ENCODE measurements at places on chromosomes 3 and 15.

DNA sequence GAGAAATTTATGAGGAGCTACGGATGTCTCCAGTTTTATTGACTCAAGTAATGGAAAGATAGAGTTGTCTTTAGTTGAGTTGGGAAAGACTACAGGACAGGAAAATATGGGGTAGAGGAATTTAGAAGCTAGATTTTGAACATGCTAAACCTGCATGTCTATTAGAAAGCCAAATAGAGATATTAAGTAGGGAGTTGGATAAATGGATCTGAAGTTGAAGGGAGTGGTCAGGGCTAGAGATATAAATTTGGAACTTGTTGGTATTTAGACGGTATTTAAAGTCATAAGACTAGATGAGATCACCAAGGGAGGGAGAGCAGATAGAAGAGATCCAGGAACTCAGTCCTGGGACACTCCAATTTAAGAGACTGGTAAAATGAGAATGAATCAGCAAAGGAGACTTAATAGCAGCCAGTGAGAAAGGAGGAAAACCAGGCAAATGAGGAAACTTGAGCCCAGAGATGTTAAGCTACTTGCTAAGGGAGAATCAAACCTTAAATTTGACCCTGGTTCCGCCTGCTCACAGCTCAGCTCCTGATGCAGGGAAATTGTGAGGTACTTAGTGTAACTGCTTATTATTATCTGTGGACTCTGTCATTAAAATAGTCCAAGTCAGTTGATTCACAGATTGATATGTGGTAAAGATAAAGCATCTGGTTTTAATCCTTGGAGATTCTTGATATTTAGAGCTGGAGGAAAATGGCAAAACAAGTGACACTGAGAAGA, 35.8 kb downstream of the ABI3BP start:
- no peak for DNase-seq

GRCh38 chr15:79431636-79432344, at the start of gene MINAR1:
Gene MINAR1 (plus strand): TSS chr15:79432336. CDS start chr15:79456148, 23,812 bp downstream.
- peak; percentile 40 for DNase-seq

DNA sequence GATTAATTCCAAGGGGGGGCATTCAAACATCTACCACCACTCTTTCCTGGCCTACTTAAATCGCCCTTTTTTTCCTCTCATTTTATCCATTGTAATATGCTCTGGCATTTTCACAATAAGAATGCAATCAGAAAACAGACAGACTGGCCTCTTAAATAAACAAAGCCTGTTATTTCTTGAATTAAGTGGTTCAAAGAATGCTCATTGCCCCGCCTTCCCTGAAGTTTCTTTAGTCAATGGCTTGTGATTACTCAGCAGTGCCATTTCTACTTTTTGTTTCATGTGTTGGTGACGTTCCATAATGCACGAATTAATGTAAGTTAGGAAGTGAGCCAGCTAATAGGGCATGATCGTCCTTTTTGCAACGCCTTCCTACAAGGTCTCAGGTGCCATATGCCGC, 68.0 kb downstream of the FBN1 start:
- no peak for DNase-seq

- no peak for DNase-seq
Observed at GRCh38 chr3:66394753-66395249, 106.0 kb downstream of the LRIG1 start.

DNA sequence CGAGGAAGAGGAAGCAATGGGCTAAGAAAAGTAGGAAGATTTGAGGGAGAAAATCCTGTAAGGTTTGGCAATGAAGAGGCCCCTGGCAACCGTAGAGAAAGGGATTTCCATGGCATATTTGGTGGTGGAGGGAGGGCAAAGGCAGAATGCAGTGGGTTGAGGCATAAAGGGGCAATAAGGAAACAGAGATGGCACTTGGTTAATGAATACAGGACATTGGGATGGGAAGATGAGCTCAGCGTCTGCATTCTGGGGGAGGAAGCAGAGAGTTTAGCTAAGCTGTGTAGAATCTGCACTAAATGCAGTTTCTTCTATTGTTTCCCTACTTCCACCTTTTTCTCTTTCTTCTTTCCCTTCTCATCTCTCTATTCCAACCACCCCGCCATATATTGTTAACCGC, 83.6 kb downstream of the LRTM1 start:
- DNase-seq, result no peak

DNA sequence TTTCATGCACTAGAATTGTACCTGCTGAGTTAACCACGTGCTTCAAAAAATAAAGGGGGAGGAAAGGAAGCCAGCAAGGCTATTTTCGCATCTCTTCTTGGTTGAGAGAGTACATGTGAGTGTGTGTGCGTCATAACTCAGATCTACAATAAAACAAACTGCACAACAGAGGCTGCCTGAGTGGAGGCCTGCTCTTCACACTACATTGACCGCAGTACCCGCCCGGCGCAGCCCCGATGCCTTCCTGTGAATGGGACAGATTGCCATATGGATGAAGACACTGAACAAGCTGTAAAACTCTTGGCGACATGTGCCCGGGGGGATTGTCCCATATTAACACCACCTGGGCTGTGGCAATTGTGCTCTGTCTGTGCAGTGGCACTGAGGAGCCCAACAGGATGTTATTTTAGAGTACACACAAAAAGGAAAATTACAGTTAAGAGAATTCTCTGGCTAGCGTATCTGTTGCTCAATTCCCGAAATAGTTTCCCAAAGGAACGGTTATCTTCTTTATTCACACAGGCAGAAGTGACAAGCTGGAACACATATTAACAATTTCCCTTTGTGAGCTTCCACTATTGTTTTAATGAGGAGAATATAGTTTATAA, 551.5 kb downstream of the FOXP1 start:
- DNase-seq, result no peak

DNA sequence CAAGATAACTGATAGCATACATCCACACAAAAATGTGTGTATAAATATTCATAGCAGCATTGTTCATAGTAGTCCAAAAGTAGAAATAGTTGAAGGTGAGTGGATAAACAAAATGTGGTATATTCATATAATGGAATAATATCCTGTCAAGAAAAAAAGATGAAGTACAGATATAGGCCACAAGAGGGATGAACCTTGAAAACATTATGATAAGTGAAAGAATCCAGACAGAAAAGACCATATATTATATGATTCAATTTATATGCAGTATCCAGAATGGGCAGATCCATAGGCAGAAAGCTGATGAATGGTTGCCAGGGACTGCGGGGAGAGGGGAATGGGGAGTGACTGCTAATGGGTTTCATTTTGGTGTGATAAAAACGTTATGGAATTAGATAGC, 54.3 kb upstream of the TNIK start:
- no peak for DNase-seq

DNA sequence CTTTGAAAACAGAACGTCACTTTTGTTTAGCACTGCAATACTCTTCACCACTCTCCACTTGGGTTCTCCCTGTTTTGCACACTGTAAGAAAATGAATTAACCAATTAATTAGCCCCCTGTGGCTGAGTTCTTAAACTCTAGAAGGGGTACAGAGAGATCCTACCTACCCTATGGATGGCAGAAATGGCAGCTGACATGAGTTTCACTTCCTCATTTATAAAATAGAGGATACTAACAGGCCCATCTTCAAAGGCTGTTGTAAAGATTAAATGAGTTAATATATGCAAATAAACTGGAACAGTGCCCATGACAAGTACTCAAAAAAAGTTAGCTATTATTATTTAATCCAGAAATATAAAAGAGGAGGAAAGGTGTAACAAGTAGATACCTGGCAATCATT, 36.9 kb downstream of the SUCLG2 start:
- DNase-seq, result no peak
